ENCODE measurements at places on chromosomes 7 and 10.

DNA sequence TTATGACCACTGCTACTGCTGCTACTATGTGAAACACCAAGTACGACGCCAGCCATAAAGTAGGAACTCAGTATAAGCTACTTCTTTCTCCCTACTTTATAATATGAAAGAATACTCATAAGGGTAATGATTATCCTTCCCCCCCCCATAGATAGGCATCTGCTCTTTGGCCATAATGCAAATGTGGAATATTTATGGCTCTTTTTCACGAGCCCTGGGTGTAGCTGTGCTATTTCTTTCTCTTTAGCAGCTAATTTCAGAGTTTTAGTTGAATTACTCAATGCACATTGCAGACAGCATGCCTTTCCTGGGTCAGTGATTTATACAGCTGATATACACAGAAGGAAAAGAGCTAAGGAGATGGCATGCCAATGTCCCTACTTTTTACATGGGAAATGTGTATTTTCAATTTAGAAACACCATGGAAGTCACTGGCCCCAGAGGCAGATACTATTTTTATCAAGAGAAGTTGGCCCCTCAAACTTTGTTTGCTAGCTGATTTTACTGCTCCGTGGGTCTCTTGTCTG is 234.1 kb upstream of the KIAA1217 start:
- no peak for DNase-seq

GRCh38 chr10:72356115-72356514 is 1.4 kb upstream of the DNAJB12 start:
- DNase-seq = no peak

GRCh38 chr10:80471001-80471400 is 16.9 kb downstream of the TSPAN14 start:
- no peak for DNase-seq

DNA sequence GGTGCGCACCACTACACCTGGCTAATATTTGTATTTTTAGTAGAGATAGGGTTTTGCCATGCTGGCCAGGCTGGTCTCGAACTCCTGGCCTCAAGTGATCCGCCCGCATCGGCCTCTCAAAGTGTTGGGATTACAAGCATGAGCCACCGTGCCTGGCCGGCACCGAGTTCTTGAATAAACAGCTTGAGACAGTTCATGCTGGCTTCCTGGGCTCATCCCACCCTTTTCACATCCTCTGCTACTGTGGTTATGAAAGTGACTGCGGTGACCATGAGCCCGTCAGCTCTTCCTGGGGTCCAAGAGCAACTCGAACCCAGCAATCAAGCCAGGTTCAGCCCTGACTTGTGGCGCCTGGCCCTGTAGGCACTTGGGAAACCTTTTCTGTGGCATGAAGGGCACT is 38.7 kb downstream of the HIP1 start:
- DNase-seq = no peak

DNA sequence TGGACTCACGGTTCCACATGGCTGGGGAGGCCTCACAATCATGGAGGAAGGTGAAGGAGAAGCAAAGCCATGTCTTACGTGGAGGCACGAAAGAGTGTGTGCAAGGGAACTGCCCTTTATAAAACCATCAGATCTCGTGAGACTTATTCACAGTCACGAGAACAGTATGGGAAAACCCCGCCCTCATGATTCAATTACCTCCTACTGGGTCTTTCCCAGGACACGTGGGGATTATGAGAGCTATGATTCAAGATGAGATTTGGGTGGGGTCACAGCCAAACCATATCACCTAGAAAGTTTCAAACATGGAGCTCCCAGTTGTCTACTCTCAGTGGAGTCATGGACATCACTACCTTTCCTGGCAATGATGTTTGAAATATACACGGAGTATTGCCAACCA is 49.6 kb downstream of the CYCS start:
- DNase-seq = no peak

GRCh38 chr10:92846-93245 is 42.4 kb upstream of the ZMYND11 start:
- DNase-seq = no peak

DNA sequence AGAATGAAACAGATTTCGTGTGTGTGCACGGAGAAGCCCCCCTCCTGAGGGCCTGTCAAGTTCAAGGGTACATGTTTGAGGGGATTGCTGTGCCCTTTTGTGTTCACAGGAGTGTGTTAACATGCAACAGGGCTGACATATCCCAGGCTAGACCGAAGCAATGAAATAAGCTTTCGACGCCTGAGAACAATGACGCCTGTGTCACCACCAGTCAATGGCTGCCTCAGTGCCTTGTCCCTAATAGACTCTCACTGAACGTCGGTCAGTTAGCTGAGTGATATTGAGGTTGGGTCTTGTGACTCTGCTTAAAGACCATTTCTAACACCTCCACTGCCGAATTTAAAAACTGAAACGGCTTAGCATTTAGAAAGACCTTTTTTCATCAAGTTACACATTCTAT is 175.2 kb upstream of the TCF7L2 start:
- no peak for DNase-seq
